ENCODE measurements at places on chromosomes 5 and 9.

GRCh38 chr5:52844885-52845284 lies 57.2 kb downstream of the ITGA1 start:
- no peak for DNase-seq

GRCh38 chr9:86201474-86202337 lies 57.8 kb downstream of the C9orf153 start:
- DNase-seq, result no peak

GRCh38 chr5:132419502-132420468 lies 50.3 kb downstream of the SLC22A5 start:
- DNase-seq, result no peak

- no peak for DNase-seq
Measured at GRCh38 chr9:79357194-79357593, 214.6 kb upstream of the TLE4 start.

All from BJ (cell line).